Fibroblast of villous mesenchyme (primary cell): ENCODE measurements at places on chromosomes 6 and 20. TPM values are rescaled to one million over a fixed set of nuclear protein-coding genes. Genes with fewer than 3 reads are reported as not detected.

GSTA1 gene
- 0.32 TPM in 1 of 2 replicates, not detected in the other for total RNA-seq

MYL9 gene
- 184 and 195 TPM in 2 replicates for total RNA-seq

GGTLC1 gene
- total RNA-seq: not detected in 2 replicates

CST5 gene
- total RNA-seq: not detected in 2 replicates

CFAP206 gene
- total RNA-seq: 0.86 TPM in 1 of 2 replicates, not detected in the other

BHLHE23 gene
- total RNA-seq: not detected in 2 replicates

SLC16A10 gene
- not detected in 2 replicates for total RNA-seq

NECAB3 gene
- 22.0 and 23.8 TPM in 2 replicates for total RNA-seq

MCHR2 gene
- total RNA-seq: not detected in 2 replicates

KIF25 gene
- total RNA-seq: under 0.01 TPM in 1 of 2 replicates, not detected in the other

CTAGE9 gene
- not detected in 2 replicates for total RNA-seq

HSPA1L gene
- total RNA-seq: 0.86 and 0.97 TPM in 2 replicates

PPIL6 gene
- 0.97 and 1.7 TPM in 2 replicates for total RNA-seq

RAD21L1 gene
- total RNA-seq: not detected in 2 replicates

HEY2 gene
- total RNA-seq: 0.32 TPM in 1 of 2 replicates, not detected in the other

HRH3 gene
- total RNA-seq: not detected in 2 replicates

ZSCAN31 gene
- total RNA-seq: 3.5 and 3.9 TPM in 2 replicates

HLA-G gene
- total RNA-seq: not detected in 2 replicates

CALHM4 gene
- not detected in 2 replicates for total RNA-seq

TSPO2 gene
- total RNA-seq: not detected in 2 replicates

SLC32A1 gene
- not detected in 2 replicates for total RNA-seq

MICB gene
- 15.5 and 30.7 TPM in 2 replicates for total RNA-seq

MUC22 gene
- total RNA-seq: not detected in 2 replicates

PRSS35 gene
- total RNA-seq: 5.2 and 15.1 TPM in 2 replicates

ENPP1 gene
- 6.0 and 8.4 TPM in 2 replicates for total RNA-seq

DPPA5 gene
- total RNA-seq: not detected in 2 replicates

MATN4 gene
- total RNA-seq: not detected in 2 replicates

KHDC1L gene
- 0.43 TPM in 1 of 2 replicates, not detected in the other for total RNA-seq

METTL24 gene
- 0.32 TPM in 1 of 2 replicates, not detected in the other for total RNA-seq
